RPMI8226 (cell line): ENCODE measurements at places on chromosomes 16 and 17.

- DNase-seq = no peak
Measured at GRCh38 chr16:52549011-52549692, 2.2 kb upstream of the TOX3 start.

DNA sequence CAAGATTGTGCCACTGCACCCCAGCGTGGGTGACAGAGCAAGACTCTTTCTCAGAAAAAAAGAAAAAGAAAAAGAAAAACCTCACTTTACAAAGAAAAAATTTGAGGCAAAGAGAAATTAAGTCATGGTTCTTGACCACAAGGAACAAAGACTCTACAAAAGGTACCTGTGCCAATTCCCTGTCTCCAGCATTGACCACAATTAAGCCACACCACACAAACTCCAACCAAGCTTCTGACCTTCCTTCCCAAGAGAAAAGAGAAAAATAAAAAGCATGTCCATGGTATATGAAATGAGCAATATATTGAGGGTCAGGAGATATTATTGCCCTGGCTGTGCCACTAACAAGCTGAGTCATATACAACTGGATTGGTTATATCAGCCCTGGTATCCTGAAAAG lies 146.3 kb upstream of the NOG start:
- DNase-seq = no peak

GRCh38 chr16:68374246-68374805 lies 63.5 kb downstream of the PRMT7 start:
- no peak for DNase-seq

DNA sequence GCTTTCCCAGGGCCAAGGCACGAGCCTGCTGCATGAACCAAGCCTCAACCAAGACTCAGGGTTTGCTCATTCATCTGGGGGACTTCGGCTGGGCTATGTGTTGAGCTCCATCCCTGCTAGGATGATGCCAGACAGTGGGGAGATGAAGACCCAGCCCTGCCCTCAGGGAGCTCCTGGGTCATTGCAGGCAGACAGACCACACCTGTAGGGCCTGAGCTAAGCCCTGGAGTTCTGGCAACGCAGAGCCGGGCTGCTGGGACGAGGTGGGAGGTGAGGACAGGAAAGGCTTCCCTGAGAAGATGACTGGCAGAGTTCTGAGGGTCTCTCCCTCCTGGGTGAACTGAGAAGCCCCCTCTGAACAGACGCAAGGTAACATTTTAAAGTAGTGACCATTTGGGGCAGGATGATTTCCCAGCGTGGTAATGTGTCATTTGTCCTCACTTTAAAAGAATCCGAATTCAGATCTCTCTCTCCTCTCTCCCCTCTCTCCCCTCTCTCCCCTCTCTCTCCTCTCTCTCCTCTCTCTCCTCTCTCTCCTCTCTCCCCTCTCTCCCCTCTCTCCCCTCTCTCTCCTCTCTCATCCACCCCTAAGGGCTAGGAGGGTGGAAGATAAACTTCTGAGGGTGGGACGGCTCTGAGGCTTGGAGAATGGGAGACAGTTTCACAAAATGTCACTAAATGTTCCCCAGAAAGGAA lies 98.4 kb downstream of the MGAT5B start:
- no peak for DNase-seq

GRCh38 chr17:5126719-5127488 lies 11.1 kb downstream of the USP6 start:
- DNase-seq = no peak

DNA sequence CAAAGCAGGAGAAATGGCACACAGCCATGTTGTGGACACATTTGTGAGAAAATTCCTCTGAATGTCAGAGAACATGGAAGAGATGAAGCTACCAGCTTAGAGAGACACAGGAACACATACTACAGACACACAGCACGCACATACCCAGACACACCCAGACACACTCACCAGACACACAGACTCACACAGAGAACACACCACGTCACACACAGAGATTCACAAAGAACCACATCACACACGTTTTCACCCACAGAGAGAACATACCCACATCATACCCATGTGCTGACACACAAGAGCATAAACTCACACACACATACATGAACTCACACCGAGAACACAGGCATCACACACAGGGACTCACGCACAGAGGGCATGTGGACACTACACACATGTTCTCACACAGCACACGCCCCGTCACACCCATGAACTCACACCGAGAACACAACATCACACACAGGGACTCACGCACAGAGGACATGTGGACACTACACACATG lies 124.9 kb downstream of the METRNL start:
- no peak for DNase-seq

DNA sequence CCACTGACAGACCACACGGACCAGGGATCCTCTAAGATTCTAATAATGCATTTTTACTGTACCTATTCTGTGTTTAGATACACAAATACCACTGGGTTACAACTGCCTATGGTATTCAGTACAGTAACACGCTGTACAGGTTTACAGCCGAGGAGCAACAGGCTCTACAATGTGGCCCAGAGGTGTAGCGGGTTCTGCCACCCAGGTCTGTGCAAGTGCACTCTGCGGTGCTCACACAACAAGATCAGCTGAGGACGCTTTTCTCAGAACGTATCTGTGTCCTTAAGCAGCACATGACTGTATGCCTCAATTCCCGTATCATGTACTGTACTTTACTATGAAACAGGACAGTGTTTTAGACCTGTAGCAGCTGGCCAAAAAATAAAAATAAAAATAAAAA lies 6.5 kb downstream of the ZCCHC14 start:
- no peak for DNase-seq

GRCh38 chr17:75059369-75060345 lies 12.6 kb downstream of the KCTD2 start:
- peak; percentile 29 for DNase-seq

DNA sequence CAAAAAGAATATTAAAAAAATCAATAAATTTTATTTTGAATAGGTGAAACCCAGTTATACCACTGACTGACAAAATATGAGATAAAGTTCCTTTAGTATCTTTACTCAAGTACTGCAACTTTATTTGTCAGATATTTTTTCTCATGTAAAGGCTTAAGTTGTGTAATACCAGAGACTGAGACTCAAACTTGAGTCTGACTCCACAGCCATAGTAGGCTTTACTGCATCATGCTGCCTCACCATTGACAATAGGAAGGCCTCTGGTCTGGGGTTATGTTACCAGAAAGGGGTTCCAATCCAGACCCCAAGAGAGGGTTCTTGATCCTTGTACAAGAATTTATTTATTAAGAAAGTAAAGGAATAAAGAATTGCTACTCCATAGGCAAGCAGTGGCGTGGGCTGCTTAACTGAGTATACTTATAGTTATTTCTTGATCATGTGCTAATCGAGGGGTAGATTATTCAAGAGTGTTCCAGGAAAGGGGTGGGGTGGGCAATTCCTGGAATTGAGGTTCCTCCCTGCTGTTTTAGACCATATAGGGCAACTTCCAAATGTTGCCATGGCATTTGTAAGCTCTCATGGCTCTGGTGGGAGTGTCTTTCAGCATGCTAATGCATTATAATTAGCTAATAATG lies 187.4 kb upstream of the WSB1 start:
- DNase-seq = no peak

- DNase-seq = no peak
Measured at GRCh38 chr17:81825841-81826466, 7.1 kb downstream of the MCRIP1 start.

DNA sequence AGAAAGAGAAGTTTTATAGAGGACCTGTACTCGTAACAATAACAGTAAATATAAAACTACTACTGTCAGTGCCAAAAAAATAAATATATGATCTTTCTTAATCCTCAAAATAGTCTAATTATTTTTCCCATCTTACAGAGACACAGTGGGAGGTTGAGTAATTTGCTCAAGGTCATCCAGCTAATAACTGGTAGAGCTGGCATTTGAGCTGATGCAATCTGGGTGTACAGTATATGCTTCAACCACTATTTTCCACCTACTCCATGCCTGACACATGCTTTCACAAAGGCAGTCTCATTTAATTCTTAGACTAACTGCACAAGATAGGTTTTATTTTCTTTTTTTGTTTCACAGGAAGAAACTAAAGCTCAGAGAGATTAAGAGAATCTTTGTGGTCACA lies 33.6 kb downstream of the PIGL start:
- no peak for DNase-seq

GRCh38 chr16:35342012-35342411 lies 1882.6 kb downstream of the TP53TG3F start:
- no peak for DNase-seq

DNA sequence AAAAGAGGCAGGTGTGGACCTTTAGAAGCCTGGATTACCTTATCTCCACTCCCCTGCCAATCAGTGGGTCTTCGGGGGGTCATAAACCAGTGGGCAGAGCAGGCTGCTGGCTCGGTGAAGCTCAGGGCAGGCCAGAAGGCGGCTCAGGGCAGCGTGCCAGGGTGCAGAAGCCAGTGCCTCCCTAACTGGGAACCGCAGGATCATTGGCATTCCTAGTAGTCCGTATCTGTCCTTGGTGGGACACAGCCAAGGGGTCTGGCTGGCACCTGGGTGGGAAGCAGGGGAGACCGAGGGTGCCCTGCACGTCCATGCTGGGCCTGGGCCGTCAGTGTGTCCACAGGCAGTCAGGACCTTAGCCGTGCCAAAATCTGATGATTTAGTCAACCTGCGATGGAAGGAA lies 76.8 kb downstream of the SEC14L1 start:
- DNase-seq = no peak

DNA sequence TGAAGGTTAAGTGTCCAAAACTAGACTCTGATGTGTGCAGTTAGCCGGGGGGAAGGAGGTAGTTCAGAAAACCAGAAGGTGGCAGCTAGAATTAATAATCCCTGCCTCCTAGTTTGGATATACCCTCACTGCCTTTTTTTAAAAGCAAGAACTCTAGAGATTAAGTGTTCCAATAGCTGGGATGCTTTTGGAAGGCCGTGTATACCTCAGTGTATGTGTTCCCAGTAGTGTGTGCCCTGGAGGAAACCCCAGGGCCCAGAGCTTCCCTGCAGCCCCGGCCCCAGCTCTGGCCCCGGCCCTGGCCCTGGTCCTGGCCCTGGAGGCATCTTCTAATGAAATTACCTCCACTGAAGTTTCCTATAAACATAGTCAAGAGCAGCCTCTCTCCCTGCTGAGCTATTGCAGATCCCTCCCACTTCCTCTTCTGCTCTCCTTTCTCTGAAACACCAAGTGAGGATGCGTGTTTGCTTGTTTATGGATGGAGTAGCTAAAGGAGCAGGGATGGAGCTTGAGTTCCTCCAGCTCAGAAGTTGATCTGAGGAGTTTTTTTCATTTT lies 130.7 kb downstream of the PRKCA start:
- no peak for DNase-seq

DNA sequence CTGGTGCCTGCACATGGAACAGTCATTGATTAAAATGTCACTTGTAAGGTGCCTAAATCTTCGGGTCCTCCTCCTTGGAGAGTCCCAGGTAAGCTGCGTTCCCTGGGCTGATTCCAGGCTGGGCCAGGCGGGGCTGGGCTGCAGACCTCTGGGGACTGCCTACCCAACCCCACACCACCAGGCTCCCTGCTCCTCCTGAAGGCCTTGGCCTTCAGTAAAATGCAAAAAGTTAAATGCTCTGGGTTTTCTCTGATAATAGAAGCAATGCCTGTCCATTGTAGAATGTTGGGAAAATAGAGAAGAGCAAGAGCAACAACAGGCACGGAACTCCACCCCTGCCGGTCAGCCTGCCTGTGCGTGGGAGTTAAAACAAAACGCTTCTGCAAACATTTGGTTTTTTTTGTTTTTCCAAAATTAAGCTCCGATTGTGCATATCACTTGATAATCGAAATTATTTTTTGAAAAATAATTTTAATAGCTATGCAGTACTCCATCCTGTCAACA lies 363.9 kb downstream of the SEC14L1 start:
- DNase-seq = no peak
